ENCODE measurements at places on chromosomes 1 and 21.

DNA sequence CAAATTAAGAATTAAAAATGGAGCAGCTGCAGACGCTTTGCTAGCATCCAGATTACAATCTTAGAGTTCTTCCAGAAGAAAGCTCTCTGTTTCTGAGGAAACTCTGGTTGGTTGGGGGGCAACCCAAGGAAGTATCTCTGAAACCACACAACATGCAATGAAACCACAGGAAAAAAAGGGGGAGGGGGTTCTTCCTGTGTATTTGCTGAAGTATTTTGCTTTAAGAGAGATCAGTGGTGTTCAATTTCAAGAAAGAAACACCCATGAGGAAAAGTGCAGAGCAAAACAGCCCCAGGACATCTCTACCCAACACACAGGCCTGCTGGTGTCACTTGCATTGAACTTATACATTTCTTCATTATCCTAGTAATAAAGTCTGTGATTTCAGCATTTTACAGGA is 19.7 kb upstream of the TIAM1 start:
- DNase-seq, result no peak

DNA sequence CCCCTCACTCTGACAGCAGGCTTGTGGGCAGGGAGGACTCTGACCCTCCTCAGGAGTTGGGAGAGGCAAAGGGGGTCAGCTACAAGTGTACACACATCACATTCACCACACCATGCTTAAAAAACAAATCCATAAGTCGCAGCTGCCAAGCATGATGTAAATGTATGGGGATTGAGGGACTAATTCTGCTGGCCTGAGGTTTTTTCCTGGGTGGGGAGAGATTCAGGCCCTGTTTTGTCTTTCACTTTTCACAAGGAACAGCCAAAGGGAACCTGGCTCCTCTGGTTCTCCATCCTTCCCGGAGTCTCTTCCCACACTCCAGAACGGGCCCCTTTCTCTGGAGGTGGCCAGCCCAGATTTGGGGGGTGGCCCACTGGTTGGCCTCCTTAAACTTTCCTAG is 1.3 kb upstream of the MTARC2 start:
- no peak for DNase-seq

- DNase-seq, result no peak
These were observed 6.6 kb upstream of the MIIP start for GRCh38 chr1:12012560-12013316.

GRCh38 chr1:11065796-11066195 is 6.0 kb upstream of the SRM start:
- DNase-seq, result no peak

- no peak for DNase-seq
These were observed 16.6 kb downstream of the IQGAP3 start for GRCh38 chr1:156555715-156556114.

GRCh38 chr1:119895102-119895501 is 1.2 kb downstream of the ADAM30 start:
- no peak for DNase-seq

GRCh38 chr1:18666317-18666920 is 35.8 kb downstream of the PAX7 start:
- no peak for DNase-seq

DNA sequence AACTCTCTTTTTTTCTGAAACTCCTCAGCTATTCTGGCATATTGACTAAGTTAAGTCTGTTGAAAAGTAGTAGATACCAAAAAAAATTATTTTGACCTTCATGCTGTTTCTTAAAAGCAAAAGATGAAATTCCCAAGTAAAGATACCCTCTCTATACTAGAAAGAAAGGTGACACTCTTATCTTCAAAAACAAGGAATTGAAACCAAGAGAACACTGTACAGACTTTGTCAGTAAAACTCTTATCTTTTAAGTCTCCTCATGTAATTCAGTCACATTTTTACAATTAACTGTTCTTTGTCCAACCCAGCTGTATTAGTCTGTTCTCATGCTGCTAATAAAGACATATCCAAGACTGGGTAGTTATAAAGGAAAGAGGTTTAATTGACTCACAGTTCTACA is 496.2 kb downstream of the LTN1 start:
- DNase-seq, result no peak

GRCh38 chr1:26287033-26287711 is 7.3 kb downstream of the SH3BGRL3 start:
- no peak for DNase-seq

DNA sequence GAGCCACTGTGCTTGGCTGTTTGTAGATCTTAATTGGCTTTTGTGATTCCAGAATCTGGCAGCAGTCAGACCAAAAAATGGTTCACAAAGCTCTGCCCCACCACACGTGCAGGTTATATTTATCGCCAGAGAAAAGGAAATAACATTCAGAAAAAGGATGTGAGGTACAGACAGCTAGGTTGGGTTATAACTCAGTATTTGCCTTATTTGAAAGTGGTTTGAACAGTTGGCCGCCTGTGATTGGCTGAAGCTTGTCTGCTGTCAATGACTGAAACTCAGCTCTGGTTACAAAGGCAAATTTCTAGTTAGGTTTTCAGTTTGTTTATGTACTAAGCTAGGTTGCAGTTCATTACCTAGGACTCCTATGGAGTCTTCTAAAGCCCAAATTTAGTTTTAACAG is 9.6 kb downstream of the SH3BGR start:
- DNase-seq, result no peak

DNA sequence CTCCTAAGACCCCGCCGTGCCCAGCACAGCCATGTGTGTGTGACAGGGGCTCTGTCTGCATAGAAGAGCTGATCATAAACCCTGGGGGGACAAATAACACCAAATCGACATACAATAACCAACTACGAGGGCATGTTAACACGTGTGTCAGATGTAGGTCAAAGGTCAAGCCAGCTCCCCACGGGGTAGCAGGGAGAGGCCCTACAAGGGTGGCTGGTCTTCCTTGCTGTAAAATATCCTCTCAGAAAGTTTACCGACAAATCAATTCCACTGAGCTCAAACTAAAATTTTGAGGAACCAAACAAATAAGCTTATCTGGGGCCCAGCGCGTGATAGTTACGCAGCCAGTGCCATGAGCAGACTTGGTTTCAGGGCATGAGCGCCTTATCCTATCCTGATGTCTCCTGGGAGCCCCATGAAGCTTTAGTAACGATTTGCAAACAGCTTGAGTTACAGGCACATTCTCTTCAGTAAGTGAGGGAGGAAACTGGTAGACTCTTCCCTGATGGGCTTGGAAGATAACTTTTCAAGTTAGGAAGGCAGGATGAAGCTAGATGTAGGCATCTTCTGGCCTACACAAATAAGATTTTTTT is 2.7 kb upstream of the TMPRSS3 start:
- no peak for DNase-seq
